ENCODE measurements at places on chromosomes 4 and X.

GRCh38 chr4:154189346-154189745 lies 302.3 kb downstream of the DCHS2 start:
- H3K27ac ChIP-seq: no peak overlapping the region
- H3K36me3 ChIP-seq: no peaks in the 10 kb centered on the region
- H3K4me1 ChIP-seq: no peaks in the 10 kb centered on the region
- DNase-seq: no peak
- H3K4me3 ChIP-seq: no peak overlapping the region

DNA sequence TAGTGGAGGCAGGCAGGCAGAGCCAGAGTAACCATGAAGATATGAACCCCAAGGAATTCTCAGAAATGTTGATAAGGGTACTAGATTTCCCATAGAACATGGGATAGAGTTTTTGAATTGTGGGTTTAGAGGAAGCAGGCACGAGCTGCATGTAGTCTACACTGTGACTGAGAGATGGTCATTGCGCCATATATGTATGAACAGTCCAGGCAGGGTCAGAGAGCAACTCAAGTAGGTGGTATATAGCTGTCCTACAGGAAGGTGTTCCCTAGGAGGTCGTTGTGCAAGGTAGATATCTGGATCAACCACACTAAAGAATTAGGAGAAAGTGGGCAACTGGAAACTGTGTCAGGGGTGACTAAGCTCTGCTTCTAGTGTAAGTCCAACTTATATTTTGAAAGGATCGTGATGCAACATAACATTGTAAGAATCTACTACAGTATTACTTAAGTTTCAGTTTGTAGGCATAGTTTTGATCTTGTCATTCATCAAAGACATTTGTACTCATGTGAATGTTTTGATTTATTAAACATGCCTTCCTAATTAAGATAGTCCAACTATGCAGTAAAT lies 94.6 kb downstream of the HPGD start:
- no peak overlapping the region for H3K4me3 ChIP-seq
- H3K27me3 ChIP-seq: no peaks in the 10 kb centered on the region
- no peaks in the 10 kb centered on the region for H3K36me3 ChIP-seq
- H3K27ac ChIP-seq: no peak overlapping the region
- DNase-seq: no peak

GRCh38 chrX:51155157-51155556 lies 177.5 kb upstream of the NUDT10 start:
- DNase-seq: no peak
- no peak overlapping the region for H3K4me3 ChIP-seq
- H3K27me3 ChIP-seq: no peaks in the 10 kb centered on the region
- H3K4me1 ChIP-seq: no peaks in the 10 kb centered on the region
- no peak overlapping the region for H3K27ac ChIP-seq

GRCh38 chrX:47480576-47480975 lies 2.4 kb downstream of the ZNF41 start:
- no peaks in the 10 kb centered on the region for H3K27me3 ChIP-seq
- H3K27ac ChIP-seq: no peak overlapping the region
- H3K4me3 ChIP-seq: no peak overlapping the region
- no peak for DNase-seq

DNA sequence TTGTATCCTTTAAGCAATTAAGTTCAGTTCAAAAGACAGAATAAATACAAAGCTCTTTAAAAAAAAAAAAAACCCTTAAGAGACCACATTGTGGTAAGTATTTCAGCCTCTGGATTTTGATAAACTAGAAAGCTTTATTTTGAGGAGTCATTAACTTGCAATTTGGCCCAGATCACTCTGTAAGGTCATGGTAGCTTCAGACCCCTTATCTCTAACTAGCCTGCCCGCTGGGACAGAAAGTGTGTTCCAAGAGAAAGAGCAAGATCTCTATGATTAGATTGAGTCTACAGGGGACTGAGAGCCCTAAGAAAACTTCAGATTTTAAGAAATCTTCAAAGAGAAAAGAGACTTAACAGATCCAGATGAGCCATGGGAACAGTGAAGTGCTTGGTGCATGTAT lies 45.6 kb downstream of the GALNT7 start:
- no peak overlapping the region for H3K4me3 ChIP-seq
- no peaks in the 10 kb centered on the region for H3K4me1 ChIP-seq
- H3K27me3 ChIP-seq: no peaks in the 10 kb centered on the region

DNA sequence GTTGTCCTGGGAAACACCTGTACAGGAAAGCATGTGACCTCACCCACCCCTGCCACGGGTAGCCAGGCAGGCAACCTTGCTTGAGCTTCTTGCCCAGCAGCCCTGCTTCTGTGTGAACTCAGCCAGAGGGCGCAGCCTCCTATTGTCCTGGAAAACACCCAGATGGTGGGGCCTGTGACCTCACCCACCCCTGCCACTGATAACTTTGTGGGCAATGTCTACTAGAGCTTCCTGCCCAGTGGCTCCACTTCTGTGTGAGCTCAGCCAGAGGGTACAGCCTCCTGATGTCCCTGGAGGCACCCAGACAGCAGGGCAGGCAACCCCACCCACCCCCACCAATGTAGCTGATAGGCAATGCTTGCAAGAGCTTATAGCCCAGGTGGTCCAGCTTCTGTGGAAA lies 146.3 kb downstream of the DTHD1 start:
- no peaks in the 10 kb centered on the region for H3K27me3 ChIP-seq
- H3K36me3 ChIP-seq: no peaks in the 10 kb centered on the region
- H3K4me3 ChIP-seq: no peak overlapping the region
- H3K4me1 ChIP-seq: no peaks in the 10 kb centered on the region
- no peak overlapping the region for H3K27ac ChIP-seq

- H3K4me3 ChIP-seq: no peak overlapping the region
- H3K4me1 ChIP-seq: peaks cover 7% of the 10 kb centered on the region
- no peaks in the 10 kb centered on the region for H3K27me3 ChIP-seq
These were observed 23.9 kb downstream of the SORBS2 start for GRCh38 chr4:185787926-185788679.

- H3K4me1 ChIP-seq: no peaks in the 10 kb centered on the region
- no peak overlapping the region for H3K27ac ChIP-seq
- H3K4me3 ChIP-seq: no peak overlapping the region
- no peaks in the 10 kb centered on the region for H3K27me3 ChIP-seq
- no peak for DNase-seq
- no peaks in the 10 kb centered on the region for H3K36me3 ChIP-seq
These were observed 329.9 kb downstream of the SMARCA1 start for GRCh38 chrX:129193357-129193756.

GRCh38 chrX:107628662-107629539 lies 591 bp downstream of the PRPS1 start:
- H3K27ac ChIP-seq: peak overlapping the region; percentile 78
- H3K27me3 ChIP-seq: no peaks in the 10 kb centered on the region
- peak overlapping the region; percentile 66 for H3K4me3 ChIP-seq
- H3K36me3 ChIP-seq: no peaks in the 10 kb centered on the region
- DNase-seq: peak; percentile 59

DNA sequence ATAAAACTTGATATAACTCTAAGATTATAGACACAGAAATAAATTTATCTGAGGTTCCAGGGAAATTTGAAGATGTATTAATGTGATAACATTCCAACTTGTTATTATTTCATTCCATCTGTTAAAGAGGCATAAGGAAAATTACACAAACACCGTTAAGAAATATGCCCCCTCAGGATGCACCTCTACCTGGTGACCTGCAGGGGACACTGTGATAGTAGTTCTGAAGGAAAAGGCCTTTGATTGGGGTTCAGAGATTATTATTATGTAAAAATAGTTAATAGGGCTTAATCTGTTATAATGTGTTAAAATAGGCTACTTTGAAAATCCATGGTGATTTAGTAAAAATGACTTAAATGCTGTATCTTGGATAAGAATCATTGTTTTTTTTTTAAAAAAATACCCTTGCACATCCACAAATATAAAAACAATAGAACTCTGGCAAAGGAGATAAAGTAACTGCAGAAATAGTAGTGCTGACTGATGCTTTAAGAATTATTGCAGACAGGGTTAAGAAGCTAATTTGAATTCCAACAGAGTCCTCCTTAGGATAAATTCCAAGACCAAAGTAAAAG lies 6.1 kb upstream of the ABRAXAS1 start:
- no peaks in the 10 kb centered on the region for H3K27me3 ChIP-seq
- H3K36me3 ChIP-seq: no peaks in the 10 kb centered on the region
- no peak overlapping the region for H3K27ac ChIP-seq
- no peak overlapping the region for H3K4me3 ChIP-seq
- DNase-seq: no peak
- peaks cover under 1% of the 10 kb centered on the region for H3K4me1 ChIP-seq

DNA sequence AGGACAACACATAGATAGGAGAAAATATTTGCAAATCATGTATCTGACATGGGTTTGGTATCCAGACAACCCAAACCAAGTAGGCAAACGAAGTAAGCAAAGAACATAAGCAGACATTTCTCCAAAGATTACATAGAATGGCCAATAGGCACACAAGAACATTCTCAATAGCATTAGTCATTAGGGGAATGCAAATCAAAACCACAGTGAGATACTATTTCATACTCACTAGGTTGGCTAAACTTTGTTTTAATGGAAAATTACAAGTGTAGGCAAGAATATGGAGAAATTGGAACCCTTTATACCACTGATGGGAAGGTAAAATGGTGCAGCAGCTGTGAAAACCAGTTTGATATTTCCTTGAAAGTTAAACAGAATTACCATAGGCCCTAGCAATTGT lies 74.7 kb downstream of the CHRNA9 start:
- H3K4me3 ChIP-seq: no peak overlapping the region
- H3K27ac ChIP-seq: no peak overlapping the region
- no peaks in the 10 kb centered on the region for H3K4me1 ChIP-seq
- no peak for DNase-seq
- H3K27me3 ChIP-seq: no peaks in the 10 kb centered on the region

DNA sequence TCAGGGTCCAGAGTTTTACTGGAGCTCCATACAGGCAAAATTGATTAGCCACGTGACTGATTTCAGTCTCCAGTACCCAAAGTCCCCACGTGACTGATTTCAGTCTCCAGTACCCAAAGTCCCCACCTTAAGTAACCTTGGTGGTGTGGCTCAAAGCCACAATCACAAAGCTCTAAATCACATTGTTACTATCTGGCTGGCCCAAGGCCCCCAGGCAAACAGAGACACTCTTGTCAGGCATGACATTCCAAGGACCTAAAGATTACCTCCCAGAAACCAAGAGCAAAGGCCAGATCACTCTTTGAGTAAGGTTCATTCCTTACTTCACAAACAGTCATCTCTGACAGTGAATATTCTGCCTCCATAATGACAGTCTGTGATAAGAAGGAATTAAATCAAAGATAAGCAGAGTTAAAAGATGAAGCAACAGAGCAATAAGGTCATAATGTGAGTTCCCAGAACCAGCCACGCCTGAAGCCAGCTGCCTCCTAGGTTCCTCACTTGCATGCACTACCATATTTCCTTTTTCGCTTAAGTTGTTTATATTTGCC lies 78.5 kb downstream of the ANXA3 start:
- no peak overlapping the region for H3K4me3 ChIP-seq
- H3K27ac ChIP-seq: no peak overlapping the region
- no peaks in the 10 kb centered on the region for H3K27me3 ChIP-seq
- no peaks in the 10 kb centered on the region for H3K36me3 ChIP-seq
- H3K4me1 ChIP-seq: peaks cover 6% of the 10 kb centered on the region
- DNase-seq: no peak

DNA sequence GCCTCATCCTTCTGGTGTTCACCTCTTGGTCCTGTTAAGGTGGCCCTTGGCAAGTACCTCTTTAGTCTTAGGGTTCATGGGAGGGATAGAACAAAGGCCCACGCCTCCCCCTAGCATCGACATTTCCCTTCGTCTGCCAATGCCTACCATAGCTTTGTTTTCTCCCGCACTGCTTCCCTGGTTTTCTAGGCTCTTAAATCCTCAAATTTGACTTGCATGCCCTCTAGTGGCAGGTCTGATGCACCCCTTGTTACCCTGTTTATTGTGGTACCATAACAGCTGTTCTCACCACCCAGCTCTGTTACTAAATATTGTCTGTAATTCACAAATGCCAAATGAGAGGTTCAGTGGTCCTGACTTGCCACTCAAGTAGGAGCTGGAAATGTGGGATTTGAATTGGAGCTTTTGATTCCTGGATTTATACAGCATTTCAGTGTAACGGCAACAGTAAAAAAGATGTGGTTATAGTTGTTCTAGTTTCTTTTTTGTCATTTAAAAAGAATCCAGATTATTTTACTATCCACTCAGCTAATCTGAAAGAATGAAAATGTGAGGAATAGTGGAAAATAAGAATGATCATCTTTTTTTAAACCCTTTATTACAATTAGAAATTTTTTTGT lies 100.1 kb downstream of the REPS2 start:
- H3K4me3 ChIP-seq: no peak overlapping the region
- H3K4me1 ChIP-seq: no peaks in the 10 kb centered on the region
- no peak overlapping the region for H3K27ac ChIP-seq
- no peaks in the 10 kb centered on the region for H3K36me3 ChIP-seq
- H3K27me3 ChIP-seq: no peaks in the 10 kb centered on the region
- no peak for DNase-seq

DNA sequence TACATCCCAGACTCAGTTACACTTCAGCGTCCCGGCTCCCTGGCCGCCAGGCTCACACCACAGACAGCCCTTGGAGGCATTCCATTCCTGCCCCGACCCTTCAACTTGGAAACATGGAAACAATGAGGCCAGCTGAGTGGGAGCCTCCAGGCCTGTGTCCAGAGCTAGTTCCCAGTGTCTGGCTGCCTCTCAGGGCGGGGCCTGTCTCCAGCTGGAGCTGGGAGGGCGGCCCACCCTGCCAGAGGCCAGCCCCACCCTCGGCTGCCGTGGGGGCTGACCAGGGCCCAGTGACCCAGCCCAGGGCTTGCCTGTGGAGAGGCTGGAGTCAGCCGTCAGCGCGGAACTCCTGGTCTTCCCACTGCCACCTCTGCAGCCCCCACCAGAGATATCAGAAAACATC lies 37.4 kb upstream of the SPON2 start:
- H3K4me1 ChIP-seq: peaks cover 42% of the 10 kb centered on the region
- no peak overlapping the region for H3K4me3 ChIP-seq
- peaks cover 44% of the 10 kb centered on the region for H3K36me3 ChIP-seq
- DNase-seq: peak; percentile 74

- H3K27ac ChIP-seq: no peak overlapping the region
- no peaks in the 10 kb centered on the region for H3K4me1 ChIP-seq
- H3K4me3 ChIP-seq: no peak overlapping the region
- DNase-seq: no peak
- H3K27me3 ChIP-seq: no peaks in the 10 kb centered on the region
These were observed 269.3 kb downstream of the PCDH7 start for GRCh38 chr4:30989508-30989907.

GRCh38 chr4:133493776-133494175 lies 344.7 kb downstream of the PCDH10 start:
- H3K36me3 ChIP-seq: no peaks in the 10 kb centered on the region
- no peaks in the 10 kb centered on the region for H3K27me3 ChIP-seq
- no peak overlapping the region for H3K4me3 ChIP-seq
- no peak for DNase-seq
- H3K27ac ChIP-seq: no peak overlapping the region

GRCh38 chr4:91525621-91526020 lies 778.1 kb upstream of the GRID2 start:
- H3K4me3 ChIP-seq: no peak overlapping the region
- no peaks in the 10 kb centered on the region for H3K4me1 ChIP-seq
- no peak overlapping the region for H3K27ac ChIP-seq
- no peaks in the 10 kb centered on the region for H3K27me3 ChIP-seq
- no peaks in the 10 kb centered on the region for H3K36me3 ChIP-seq
- DNase-seq: no peak

Data from upper lobe of right lung (tissue), 1 donor.